Esophagus muscularis mucosa (tissue), 4 donors: ENCODE measurements at places on chromosomes 5 and 9. TPM values are rescaled to one million over a fixed set of nuclear protein-coding genes. Genes with fewer than 3 reads are reported as not detected.
A peak's percentile ranks its signal among the peaks of the same experiment; 100 is the strongest.

DNA sequence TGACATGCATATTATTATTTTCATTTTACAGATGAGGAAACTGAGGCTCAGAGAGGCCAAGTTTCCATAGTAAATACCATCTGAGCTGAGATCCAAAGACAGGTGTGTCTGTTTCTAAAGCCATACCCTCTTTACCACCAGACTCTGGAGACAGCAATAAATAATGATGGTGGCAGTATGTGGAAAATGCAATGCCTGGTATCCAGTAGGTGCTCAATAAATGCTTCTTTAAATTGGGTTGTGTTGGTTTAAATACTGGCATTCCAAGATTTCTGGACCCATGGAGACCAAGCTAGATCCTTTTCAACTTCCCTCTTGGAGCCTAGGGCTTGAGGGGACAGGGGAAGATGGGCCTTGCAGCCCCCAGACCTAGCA, 221.3 kb upstream of the MSX2 start:
- no peaks in the 10 kb centered on the region for H3K4me1 ChIP-seq
- H3K27me3 ChIP-seq = no peaks in the 10 kb centered on the region
- H3K27ac ChIP-seq = no peak overlapping the region
- no peak for DNase-seq
- H3K36me3 ChIP-seq = no peaks in the 10 kb centered on the region
- H3K4me3 ChIP-seq = no peak overlapping the region

- H3K27me3 ChIP-seq = no peaks in the 10 kb centered on the region
- no peak for DNase-seq
- H3K36me3 ChIP-seq = peaks cover 53% of the 10 kb centered on the region
- H3K4me1 ChIP-seq = no peaks in the 10 kb centered on the region
- H3K4me3 ChIP-seq = no peak overlapping the region
Measured at GRCh38 chr9:132631685-132632084, 38.1 kb downstream of the DDX31 start.

DNA sequence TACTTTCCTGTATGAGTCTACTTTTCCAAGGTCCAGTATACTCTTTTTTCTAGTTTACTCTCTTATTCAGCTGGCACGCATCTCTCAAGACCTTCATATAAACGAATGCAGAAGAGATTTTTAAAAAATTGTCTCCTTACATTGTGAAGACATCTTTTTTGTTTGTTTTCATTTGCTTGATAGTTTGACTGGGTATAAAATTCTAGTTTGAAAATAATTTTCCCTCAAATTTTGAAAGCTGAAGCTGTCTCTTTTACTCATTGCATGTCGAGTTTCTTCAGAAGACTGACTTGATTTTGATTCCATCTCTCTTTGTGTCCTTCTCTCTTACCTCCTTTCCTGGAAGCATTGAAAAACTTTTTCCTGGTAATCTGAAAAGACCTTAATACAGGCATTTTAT, 3.1 kb upstream of the PCDHB11 start:
- DNase-seq = no peak
- H3K4me1 ChIP-seq = no peaks in the 10 kb centered on the region

- DNase-seq = no peak
- no peaks in the 10 kb centered on the region for H3K27me3 ChIP-seq
- H3K4me1 ChIP-seq = peaks cover 39% of the 10 kb centered on the region
- H3K36me3 ChIP-seq = no peaks in the 10 kb centered on the region
- no peak overlapping the region for H3K27ac ChIP-seq
Measured at GRCh38 chr9:134320868-134321471, 5.3 kb upstream of the RXRA start.

DNA sequence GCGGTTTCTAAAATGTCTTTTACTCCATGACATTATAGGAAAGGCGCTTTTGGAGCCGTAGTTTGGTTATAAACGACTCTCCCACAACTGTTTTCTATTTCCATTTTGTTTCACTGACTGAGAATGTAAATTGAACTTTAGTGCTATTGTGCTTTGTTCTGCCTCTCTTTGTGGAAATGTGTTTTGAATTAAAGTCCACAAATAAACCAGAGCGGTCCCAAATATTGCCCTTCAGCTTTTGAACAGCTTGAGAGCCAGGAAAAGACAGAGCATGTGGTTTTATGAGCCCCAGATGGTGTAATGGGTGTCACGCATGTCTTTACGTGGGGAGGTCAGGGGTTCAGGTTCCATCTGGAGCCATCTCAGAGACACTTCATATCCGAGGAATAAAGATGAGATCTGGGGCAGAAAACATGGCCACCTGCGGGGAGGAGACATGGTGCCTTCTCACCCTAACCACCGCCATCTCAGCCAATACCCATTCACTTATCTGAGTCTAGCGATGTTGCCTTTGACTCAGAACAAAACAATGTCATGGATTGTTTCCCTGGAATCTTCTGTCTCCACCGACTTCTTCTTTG, 42.5 kb upstream of the ROR2 start:
- peak; percentile 66 for DNase-seq
- no peak overlapping the region for H3K27ac ChIP-seq
- H3K36me3 ChIP-seq = no peaks in the 10 kb centered on the region
- H3K4me1 ChIP-seq = no peaks in the 10 kb centered on the region

GRCh38 chr9:15010581-15010980, 100.4 kb upstream of the FREM1 start:
- H3K27ac ChIP-seq = no peak overlapping the region
- no peak overlapping the region for H3K4me3 ChIP-seq
- H3K4me1 ChIP-seq = no peaks in the 10 kb centered on the region
- H3K27me3 ChIP-seq = no peaks in the 10 kb centered on the region

DNA sequence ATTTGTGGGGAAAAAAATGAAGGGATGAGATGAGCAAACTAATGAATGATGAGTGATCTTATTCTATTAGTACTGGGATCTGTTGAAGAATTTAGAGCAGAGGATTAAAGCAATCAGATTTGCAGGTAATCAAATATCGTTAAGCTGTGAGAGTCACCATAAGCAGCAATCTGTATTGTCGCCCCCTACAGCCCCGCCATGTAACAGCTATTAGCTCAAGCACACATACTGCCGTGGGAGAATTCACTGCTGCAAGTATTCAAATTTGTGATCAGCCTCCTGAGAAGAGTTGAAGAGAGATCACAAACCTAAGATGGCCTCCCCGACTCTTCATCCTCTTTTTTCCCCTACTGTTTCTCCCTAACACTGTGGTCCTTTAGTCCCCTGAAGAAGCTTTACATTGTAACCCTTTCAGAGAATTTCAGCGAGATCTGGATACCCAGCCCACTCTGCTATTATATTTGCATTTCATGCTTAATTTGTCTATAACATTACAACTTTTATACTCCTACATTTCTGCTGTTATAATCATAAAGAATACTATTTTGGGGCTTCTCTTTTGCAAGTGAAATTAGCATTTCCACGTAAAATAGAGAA, 28.5 kb upstream of the PHF24 start:
- no peaks in the 10 kb centered on the region for H3K36me3 ChIP-seq
- H3K27ac ChIP-seq = no peak overlapping the region

GRCh38 chr9:137049544-137050449, 3.8 kb upstream of the NPDC1 start:
- H3K4me1 ChIP-seq = peaks cover 54% of the 10 kb centered on the region
- no peak overlapping the region for H3K4me3 ChIP-seq
- H3K27me3 ChIP-seq = peaks cover 7% of the 10 kb centered on the region
- H3K36me3 ChIP-seq = no peaks in the 10 kb centered on the region

GRCh38 chr5:149550268-149550583, 1.0 kb downstream of the CSNK1A1 start:
- peaks cover 47% of the 10 kb centered on the region for H3K4me1 ChIP-seq
- peak overlapping the region; percentile 95 for H3K4me3 ChIP-seq

GRCh38 chr5:58299256-58299655, 160.6 kb downstream of the PLK2 start:
- DNase-seq = no peak
- H3K27ac ChIP-seq = no peak overlapping the region
- no peaks in the 10 kb centered on the region for H3K27me3 ChIP-seq
- H3K36me3 ChIP-seq = no peaks in the 10 kb centered on the region
- no peaks in the 10 kb centered on the region for H3K4me1 ChIP-seq

The COL23A1 gene
- total RNA-seq = 0.83 TPM

- H3K36me3 ChIP-seq = no peaks in the 10 kb centered on the region
- H3K27me3 ChIP-seq = no peaks in the 10 kb centered on the region
- no peaks in the 10 kb centered on the region for H3K4me1 ChIP-seq
- H3K4me3 ChIP-seq = no peak overlapping the region
- DNase-seq = no peak
Measured at GRCh38 chr5:80326468-80326867, 6.7 kb downstream of the SPZ1 start.

The TTC16 gene
- 0.11 TPM for total RNA-seq

DNA sequence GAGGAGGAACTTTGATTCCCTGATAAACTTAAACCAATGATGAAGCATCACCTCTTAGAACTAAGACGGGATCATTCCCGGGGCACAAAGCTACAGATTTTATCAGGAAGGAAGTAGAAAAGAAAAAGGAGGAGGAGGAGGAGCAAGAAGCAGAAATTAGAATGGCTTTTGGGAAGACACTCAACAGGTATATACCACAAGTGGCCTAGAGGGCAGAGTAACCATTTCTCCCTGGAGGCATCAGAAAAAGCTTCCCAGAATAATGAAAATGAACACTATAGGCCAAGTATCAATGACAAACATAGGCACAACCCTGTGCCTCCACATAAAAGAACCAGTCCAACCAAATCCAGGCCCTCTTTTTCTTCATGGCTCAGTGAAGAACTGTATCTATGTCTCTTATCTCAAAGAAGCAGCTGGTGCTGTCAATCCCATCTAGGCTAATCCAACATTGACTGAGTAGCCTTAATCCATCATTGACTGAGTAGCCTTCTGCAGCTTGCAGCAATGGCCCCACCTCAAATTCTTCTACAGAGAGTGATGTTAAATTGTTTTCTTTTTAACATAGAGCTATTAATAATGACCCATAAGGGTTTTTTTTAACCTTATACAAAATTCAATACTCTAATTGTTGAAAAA, 178.8 kb upstream of the KIF2A start:
- DNase-seq = no peak
- H3K27me3 ChIP-seq = no peaks in the 10 kb centered on the region
- H3K27ac ChIP-seq = no peak overlapping the region
- no peak overlapping the region for H3K4me3 ChIP-seq

The SLC25A2 gene
- total RNA-seq = 0.65 TPM

DNA sequence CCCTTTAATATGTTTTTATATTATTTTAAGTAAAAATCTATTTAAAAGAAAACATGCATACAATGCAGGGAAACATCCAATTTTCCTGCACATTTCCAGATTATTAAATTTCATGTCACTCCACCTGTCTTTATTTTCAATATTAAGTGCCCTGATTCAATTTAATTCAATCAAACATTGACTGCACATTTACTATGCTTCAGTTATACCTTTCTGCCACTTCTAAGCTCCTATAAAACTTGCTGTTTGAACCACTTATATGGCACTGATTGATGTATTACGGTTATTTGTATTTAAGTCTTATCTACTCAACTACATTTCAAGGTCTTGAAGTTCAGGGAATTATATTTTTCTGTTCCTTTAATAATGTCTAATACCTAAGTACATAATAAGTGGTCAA, 198.0 kb downstream of the CAVIN4 start:
- H3K27ac ChIP-seq = no peak overlapping the region
- no peaks in the 10 kb centered on the region for H3K36me3 ChIP-seq
- no peaks in the 10 kb centered on the region for H3K4me1 ChIP-seq
- no peaks in the 10 kb centered on the region for H3K27me3 ChIP-seq

The CDKN2A gene
- total RNA-seq = 5.0 TPM

The SECISBP2 gene
- total RNA-seq = 24.0 TPM
